ENCODE measurements at places on chromosomes 2 and 18.

- DNase-seq: peak; percentile 72
Observed at GRCh38 chr2:63048367-63049171, 2.1 kb upstream of the OTX1 start.

DNA sequence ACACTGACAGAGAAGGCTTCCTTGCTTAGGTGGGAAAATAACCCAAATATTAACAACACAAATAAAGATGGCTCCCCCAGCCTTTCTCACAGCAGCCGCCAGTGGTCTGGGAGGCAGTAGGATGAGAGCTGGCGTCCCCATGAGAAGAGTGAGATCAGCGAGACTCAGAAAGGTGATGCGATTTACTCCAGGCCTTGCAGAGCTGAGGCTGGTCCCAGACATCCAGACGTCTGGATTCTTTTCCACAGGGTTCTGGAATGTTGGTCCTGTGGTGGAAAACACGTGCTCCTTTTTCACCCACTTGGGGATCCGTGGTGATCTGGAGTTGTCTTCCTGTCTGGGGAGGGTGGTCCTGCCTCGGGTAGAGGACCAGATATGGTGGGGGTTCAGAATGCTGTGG is 190.6 kb downstream of the CTIF start:
- DNase-seq: no peak

DNA sequence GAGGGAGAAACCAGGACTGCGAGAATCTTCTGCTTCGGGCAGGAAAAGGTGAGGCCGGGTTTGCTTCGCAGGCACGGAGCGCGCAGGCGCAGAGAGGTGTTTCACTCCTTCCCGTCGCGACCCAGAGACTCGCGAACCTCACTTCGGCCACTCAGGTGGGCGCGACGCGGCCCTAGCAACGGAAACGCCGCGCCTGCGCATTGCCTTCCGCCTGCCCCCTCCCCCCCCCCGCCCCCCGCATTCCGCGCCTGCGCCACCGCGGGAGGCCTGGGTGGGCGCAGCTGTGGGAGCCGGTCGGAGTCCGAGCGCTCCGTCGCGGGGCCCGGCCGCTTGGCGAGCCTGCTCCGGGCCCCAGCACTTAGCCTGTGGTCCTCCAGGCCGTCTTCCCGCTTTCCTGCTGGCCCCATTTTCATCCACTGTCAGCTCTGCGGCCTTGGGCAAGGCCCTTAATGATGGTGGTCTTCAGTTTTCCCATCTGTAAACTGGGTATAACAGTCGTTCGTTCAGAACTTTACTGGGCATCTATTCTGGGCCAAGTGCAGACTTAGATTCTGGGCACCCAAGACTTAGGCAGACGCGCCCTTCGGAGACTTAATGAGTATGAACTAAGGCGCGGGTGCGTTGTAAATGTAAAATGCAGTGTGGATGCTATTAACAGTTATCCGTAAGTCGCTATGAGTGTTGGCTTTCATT is 62.1 kb upstream of the ACKR3 start:
- peak; percentile 88 for DNase-seq

DNA sequence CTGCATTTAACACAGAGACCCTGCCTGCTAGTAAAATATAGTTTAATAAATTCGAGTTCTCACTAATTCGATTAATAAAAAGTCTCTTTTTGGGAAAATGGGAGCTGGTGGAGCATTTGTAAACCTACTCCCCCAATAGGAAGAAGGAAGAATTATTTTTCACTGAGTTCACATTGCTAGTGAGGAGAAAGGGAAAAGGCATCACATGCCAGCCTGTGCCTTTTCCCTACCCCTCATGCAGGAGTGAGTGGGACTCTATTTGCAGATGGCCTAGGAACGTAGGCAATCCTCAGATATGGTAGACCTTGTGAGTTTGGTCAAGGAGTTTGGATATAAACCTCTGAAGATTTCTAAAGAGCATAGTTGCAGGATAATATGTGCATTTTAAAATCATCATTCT is 218.4 kb upstream of the TRIB2 start:
- DNase-seq: no peak

DNA sequence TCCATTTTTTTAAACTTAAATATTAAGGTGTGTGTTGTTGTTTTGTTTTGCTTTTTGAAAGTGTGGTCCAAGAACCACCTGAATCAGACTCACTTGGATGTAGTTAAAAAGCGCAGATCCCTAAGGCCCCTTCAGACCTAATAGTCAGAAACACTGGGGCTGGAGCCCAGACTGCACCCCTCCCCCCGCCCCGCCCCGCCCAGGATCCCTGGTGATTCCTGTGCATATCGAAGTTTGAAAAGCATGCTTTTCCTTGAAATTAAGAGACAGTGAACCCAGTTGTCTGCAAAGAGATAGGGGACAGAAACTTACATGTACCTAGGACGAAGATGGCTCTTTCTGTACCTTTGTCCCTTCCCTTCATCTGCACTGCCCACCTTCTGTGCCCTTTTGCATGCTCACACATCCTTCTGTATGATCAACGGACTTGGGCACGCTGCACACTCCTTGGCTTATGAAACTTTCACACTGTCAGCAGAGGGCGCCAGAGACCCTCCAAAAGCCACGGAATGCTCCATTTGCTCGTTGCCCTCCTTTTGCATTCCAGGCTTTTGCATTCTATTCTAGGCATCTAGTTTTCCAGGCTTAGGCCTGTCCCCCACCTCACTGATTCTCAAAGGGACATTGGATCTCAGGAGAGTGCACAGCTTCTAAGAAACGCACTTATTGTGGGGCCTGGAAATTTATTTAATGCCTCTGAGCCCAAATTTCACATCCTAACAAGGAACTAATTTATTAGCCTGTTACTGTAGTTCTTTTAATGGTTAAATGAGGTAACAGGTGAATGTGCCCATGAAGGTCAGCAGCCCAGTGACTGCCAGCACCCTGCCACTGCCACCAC is 32.8 kb upstream of the SLC14A1 start:
- peak; percentile 84 for DNase-seq

DNA sequence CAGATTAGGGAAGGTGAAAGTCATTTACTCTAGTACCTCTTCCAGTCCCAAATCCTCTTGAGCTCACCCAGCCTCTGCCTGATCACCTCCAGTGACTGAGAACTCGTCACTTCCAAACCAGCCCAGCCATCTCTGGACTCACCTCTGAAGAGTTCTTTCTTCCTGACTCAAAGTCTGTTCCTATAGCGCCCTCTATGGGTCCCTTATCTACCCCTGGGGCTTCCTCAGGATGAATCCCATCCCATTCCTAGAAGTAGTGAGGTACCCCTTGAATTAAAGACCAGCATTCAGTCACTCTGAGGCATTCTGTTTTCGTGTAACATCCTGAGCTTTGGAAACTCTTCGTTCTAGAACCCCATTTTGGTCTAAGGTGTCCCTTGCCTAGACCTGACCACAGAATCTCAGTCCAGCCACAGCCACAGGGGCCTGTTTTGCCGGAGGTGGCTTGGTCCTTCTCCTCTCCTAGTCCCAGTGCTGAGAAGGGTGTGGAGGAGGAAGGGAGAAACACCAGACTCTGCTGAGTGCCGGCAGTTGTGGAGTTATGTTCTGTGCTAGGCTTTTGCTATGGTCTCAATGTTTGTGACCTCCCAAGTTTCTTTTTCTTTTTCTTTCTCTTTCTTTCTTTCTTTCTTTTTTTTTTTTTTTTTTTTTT is 32.7 kb downstream of the SIX3 start:
- DNase-seq: no peak

DNA sequence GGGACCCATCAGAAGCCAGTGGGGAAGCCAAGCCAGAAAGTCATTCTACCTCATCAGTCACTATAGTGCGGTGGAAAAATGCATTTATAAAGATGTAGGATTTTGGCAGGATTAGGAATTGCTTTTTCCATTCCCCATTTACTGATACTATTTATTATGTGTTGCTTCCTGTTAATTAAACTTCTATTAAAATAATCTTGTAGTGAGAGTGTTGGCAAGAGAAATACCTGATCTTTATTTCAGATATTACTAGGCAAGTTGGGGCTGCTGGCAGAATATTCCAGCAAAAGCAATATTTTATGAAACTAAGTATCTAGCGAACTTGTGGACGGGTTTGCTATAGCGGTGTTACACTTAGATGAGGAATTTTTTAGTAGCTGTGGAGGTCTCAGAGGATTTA is 23.9 kb upstream of the CDC42EP3 start:
- no peak for DNase-seq

DNA sequence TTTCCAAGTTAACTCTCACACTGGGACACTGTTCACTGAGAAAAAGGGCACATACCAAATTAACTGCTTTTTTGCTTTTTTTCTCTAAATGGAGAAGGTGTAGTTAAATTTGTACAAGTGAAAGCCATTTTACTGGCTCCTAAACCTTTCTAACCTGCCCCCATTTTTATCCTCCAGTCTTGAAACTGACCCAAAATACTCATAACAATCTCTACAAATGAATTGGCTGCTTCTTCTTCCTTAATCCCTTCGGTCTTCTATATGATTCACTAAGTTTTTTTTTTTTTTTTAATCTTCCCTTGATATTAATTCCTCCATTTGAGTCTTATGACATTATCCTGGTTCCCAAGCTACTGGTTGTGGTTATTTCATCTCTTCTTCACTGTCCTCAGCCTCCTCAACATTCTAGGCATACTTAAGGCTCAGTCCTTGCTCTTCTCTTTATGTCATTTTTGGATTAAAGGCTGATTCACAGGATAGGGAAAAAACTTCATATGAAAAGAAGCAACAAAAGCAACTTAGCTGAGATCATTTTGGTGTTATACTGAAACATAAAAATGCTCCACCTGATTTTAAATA is 19.8 kb downstream of the ORC2 start:
- DNase-seq: no peak

GRCh38 chr2:42101206-42102023 is 53.6 kb downstream of the PKDCC start:
- DNase-seq: peak; percentile 82

DNA sequence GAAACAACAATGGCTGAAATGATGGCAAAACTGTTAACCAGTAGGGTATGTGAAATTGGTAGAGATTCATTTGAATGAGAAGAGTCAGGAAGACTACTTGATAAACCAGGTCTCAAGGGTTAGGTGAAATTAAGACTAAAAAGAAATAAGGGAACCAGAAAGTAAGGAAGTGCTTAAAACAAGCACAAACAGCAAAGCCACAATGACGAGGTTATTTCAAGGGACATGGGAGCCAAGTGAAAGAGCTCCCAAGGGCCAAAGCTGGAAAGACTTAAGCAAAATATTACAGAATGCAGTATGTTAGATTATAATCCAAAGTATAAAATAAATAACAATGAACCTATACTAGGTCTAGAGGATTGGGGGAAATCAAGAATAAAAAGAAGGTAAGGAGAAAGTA is 19.3 kb upstream of the CD302 start:
- no peak for DNase-seq

DNA sequence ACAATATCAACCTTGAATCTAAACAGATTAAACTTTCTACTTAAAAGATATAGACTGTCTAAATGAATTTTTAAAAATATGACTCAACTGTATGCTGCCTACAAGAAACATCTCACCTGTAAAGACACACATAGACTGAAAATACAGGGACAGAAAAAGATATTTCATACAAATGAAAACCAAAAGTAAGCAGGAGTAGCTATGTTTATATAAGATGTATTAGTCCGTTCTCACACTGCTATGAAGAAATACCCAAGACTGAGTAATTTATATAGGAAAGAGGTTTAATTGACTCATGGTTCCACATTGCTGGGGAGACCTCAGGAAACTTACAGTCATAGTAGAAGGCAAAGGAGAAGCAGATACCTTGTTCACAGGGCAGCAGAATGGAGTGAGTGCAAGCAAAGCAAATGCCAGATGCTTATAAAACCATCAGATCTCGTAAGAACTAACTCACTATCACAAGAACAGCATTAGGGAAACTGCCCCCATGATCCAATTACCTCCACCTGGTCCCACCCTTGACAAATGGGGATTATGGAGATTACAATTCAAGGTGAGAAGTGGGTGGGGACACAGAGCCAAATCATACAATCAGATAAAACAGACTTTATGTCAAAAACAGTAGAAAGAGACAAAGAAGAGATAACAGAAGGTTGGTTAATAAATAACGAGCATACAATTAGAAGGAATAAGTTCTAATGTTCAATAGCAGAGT is 214.4 kb upstream of the SLC39A10 start:
- no peak for DNase-seq

- no peak for DNase-seq
Observed at GRCh38 chr2:68483011-68483410, 15.6 kb downstream of the APLF start.

- no peak for DNase-seq
Observed at GRCh38 chr18:58657081-58657480, 14.2 kb upstream of the MALT1 start.

DNA sequence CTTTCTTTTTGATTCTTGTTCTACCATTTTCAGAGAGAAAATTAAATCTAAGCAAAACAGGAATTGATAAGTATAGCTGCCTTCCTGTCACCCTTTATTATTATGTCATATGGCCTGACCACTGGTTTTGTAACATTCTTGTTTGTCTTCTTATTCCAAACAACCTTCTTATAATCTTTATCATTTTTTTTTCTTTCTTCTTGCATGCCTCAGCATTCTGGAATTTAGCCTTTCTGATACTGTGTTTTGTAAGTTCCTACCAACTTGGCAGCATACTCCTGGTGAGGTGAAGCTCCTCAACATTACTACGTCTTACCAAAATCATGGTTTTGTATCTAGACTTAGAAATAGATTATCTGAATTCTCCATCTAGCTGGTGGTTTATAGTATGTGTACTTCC is 199.2 kb downstream of the CAMKMT start:
- no peak for DNase-seq

GRCh38 chr2:207032490-207032889 is 93.2 kb downstream of the CPO start:
- no peak for DNase-seq

- no peak for DNase-seq
Observed at GRCh38 chr2:190452433-190452832, 44.3 kb downstream of the MFSD6 start.

GRCh38 chr2:229089776-229090175 is 181.3 kb downstream of the PID1 start:
- no peak for DNase-seq

DNA sequence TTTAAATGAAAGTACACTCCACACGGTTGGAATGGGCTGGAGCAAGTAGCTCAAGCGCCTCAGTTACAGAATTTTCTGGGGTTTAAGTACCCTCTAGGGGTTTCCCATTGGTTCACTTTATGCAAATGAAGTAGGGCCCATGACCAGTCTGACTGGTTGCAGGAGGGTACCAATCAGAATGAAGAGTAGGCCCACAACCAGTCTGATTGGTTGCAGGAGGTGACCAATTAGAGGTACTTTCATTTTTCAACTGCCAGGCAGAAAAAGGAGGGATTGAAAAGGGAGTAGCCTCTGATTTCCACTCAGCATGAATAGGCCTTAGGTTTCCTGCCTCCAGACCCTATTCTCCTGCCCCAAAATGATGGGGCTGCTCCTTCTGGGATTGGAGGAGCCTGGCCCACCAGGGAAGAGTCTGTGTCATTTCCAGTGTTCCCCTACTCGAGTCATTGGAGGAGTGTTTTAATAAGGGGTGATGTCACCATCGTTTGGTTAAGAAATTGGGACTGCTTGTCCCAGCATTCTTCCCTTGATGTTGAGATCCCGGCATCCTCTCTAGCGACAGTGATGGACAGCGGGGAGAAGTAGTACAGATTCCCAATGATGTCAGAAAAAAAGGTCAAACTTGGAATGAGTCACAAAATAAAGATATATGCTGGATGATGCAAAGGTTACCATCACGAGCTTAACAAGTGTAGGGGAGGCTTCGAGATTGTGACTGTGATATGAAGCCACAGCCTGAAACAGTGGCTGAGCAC is 210.4 kb downstream of the SH3BP4 start:
- DNase-seq: no peak

All from left forelimb (tissue), 1 donor.